IMR-90 (cell line): ENCODE measurements at places on chromosomes 4 and X.
A peak's percentile ranks its signal among the peaks of the same experiment; 100 is the strongest.

DNA sequence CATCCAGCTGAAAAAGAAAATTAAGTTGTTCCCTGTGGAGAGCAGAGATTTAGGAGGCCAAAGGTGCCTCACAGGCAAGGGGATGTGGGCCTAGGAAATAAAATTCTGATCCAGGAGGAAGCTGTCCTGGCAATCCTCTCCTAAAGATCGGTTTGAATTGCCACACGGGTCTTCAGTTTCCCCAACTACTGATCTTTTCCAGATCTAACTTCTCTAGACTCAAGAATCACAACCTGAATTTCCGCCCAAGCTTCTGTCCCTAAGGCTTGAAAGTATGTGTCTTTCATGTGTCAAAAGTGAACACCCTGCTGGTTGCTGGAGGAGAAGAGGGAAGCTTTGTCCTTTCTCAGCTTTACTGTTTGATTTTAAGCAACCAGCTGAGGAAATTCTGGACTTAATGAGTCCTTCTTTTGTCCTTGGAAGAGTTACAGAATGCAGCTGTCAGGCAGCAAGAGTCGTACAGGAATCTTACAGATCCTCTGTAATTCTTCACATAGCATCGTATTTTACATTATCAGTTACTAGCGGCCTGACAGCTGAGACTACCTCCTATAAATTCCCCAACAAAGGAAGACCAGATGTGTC is 93.8 kb downstream of the INPP4B start:
- DNase-seq = no peak

GRCh38 chrX:116142976-116143375 is 27.6 kb upstream of the AGTR2 start:
- DNase-seq = no peak

DNA sequence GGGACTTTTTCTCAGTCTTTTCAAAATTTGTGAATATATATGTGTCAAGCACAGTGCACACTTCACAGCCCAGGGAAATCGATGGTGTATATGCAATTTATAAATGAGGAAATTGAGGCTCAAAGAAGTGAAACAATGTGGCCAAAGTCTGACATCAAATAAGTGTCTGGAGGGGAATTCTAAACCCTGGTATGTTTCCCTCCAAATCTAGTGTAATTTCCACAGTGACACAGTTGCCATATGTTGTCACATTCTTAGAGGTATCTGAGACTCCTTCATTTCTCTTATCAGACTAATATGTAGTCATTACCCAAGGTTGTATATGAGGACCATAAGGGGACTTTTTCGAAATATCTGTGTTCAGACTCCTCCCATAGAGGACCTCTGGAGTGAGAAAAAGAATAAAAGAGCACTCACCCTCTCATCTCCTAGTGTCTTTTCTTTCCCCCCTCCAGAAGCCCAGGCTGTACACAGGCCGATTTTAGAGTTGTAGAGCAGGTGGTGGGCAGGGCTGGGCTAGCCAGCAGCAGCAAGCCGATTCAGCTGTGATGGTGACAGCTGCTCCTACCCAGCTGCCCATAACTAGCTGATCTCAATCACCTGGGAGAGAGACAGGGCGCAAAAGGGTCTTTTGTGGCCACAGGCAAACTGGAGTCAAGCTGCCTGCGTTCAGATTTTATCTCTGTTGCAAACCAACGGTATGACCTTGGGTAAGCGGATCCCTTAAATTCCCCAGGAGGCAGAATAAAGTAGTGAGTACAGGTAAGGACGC is 55.1 kb downstream of the CLCN5 start:
- DNase-seq = no peak

DNA sequence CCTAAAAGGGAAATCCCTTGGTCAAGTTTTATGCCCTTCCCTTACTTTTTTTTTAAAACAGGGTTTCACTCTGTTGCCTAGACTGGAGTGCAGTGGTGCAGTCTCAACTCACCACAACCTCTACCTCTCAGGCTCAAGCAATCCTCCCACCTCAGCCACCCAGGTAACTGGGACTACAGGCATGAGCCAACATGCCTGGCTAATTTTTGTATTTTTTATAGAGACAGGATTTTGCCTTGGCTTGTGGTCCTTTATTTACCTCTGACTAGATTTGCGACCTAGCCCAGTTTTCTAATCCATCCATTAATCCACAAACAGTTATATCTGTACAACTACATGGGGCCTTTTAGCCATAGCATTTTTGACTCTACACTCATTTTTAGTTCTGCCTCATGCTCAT is 23.7 kb downstream of the CDS1 start:
- no peak for DNase-seq

- DNase-seq = peak; percentile 33
Observed at GRCh38 chrX:65451663-65452062, 82.9 kb downstream of the LAS1L start.

DNA sequence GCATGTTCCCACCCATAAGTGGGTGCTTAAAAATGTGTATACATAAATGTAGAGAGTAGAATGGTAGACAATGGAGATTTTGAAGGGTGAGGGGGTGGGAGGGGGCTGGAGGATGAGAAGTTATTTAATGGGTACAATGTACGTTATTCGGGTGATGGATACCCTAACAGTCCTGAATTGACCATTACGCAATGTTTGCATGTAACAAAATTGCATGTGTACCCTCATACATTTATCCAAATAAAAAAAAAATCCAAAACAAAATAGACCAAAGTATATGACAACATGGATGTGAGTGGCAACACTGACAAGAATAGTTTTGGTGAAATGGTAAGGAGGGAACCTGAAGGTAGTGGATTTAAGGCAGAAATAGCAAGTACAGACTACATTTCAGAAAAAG is 63.7 kb downstream of the LARP7 start:
- no peak for DNase-seq

DNA sequence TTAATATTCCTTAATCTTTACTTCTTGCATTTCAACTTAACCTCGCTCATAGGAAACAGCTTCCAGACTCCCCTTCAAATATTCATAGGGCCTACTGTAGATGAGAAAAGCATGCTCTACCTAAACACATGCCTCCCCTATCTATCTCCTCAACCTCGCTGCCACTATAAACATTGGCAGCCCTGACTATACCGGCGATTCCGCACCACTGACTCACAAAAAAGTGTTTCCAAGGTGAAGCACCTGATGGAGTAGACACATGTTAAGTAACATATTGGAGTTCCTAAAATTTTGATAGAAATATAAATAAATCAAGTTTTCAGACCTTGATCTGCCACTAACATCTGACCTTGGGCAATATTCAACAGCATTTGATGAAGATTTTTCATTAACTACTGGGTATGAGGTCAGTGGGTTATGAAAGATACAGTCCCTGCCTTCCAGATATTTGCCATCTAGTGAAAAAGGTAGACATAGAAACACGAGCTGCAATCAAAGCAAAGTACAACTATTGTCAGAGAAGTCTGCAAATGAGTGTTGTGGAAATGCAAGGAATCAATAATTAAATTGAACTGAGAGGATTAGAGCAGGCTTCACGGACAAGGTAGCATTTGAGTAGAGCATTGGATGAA is 184.2 kb downstream of the MAML3 start:
- no peak for DNase-seq
